ENCODE measurements at places on chromosomes 13 and 19.
A peak's percentile ranks its signal among the peaks of the same experiment; 100 is the strongest.

- DNase-seq = no peak
Measured at GRCh38 chr13:57653229-57653989, 21.9 kb downstream of the PCDH17 start.

DNA sequence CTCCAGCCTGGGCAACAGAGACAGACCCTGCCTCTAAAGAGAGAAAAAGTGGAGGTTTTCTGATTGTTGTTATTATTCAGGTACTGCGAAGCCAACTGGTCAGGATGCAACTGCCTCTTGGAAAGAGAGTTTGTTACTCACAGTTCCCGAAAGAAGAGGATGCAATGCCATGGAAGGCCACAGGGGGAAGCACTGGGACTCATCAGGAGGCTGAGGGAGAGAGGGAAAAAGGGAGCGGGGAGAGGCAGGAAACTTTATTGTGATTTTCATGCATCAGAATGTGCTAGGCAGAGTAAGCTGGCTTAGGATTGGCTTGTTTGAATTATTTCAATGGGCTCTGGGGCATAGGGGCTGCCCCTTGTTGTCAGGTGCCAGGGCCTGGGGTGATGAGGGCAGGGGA is 27.6 kb downstream of the MYO9B start:
- no peak for DNase-seq

- no peak for DNase-seq
Measured at GRCh38 chr19:57010541-57010940, 109.2 kb upstream of the USP29 start.

DNA sequence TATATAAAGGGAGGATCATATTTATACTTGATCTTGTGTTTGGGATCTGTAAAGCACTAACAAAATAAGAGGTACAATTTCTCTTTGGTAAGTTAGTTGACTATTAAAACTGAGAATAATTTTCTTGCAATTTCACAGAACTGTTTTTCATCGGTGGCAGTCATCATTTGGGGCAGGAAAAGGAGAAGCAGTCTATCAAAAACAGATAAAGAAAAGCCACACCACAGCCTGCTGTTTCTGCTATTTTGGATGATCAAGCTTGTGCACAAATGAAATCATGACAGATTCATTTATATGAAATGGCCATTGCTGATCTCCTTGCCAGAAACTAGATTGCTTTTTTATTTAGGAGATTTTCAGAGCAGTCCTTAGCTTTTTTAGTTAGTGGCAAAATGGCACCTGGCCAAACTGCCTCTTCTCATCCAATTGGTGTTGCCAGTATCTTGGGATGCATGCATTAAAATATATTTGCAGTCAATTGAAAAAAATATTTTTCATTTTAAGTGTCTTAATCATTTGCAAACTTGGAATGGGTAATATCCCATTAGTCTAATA is 326.0 kb downstream of the HS6ST3 start:
- no peak for DNase-seq

DNA sequence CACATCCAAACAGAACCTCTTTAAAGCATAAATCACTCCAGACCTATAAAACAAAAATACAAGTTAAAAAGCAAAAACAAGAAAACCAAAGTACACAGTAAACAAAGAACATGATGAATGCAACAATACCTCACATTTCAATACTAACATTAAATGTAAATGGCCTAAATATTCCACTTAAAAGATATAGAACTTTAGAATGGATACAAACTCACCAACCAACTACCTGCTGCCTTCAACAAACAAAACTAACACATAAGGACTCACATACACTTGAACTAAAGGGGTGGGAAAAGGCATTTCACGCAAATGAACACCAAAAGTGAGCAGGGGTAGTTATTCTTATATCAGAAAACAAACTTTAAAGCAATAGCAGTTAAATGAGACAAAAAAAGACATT is 44.9 kb upstream of the PABPC3 start:
- no peak for DNase-seq

DNA sequence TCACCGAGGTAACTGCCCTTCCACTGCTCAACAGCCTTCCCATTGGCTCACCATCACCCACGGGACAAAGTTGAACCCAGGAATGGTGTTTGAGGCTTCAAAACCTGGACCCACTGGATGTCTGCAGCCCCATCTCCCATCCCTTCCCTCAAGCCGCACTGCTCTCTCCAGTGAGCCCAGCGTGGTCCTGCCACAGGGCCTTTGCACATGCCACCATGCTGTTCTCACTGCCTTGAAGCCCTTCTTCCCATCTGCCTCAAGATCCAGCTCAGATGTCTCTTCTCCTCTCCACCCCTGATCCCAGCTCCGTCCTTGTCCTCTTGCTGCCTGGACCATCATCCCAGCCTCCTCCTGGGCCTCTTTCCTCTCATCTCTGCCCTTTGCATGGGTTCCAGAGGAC is 4.0 kb downstream of the SHISA7 start:
- DNase-seq = no peak

- DNase-seq = no peak
Measured at GRCh38 chr13:74104661-74105275, 29.4 kb downstream of the KLF12 start.

DNA sequence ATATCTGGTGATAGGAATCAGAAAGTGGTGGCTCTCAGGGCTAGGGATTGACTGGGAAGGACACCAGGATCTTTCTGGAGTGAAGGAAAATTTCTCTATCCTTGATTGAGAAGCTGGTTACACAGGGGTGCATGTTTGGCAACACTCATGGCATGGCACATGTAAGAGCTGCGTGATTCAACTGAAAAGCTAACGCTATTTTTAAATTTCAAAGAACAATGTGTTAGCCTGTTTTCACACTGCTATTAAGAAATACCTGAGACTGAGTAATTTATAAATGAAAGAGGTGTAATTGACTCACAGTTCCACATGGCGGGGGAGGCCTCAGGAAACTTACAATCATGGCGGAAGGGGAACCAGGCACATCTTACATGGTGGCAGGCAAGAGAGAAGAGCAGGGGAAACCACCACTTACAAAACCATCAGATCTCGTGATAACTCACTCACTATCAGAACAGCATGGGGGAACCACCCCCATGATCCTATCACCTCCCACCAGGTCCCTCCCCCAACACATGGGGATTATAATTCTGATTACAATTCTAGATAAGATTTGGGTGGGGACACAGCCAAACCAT is 7.4 kb downstream of the SIGLEC8 start:
- DNase-seq = no peak

DNA sequence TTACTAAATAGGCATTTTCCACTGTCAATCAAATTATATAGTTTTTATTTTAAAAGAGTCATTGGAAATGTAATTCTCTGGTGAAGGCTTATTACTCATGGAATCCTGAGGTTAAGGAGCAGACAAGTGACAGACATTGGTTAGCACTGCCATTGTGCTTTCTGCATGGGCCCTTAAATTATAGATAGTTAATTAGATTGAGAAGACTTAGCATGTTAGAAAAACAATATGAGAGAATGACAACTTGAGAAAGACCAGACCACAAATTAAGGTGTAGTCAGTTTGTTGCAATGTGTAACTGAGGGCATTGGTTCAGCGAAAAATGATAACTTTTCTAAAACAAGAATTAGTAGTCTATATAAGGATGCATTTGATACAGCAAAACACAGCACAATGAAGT is 195.5 kb downstream of the SLITRK6 start:
- no peak for DNase-seq

- DNase-seq = no peak
Measured at GRCh38 chr13:43061496-43062280, 38.3 kb downstream of the DNAJC15 start.

- DNase-seq = peak; percentile 27
Measured at GRCh38 chr19:43784981-43785808, 4.4 kb upstream of the KCNN4 start.

- DNase-seq = no peak
Measured at GRCh38 chr13:107518780-107519179, 696.6 kb downstream of the LIG4 start.

- DNase-seq = no peak
Measured at GRCh38 chr19:35715981-35716800, 1.6 kb upstream of the KMT2B start.

GRCh38 chr13:19927117-19927748 is 31.3 kb upstream of the ZMYM2 start:
- DNase-seq = no peak

DNA sequence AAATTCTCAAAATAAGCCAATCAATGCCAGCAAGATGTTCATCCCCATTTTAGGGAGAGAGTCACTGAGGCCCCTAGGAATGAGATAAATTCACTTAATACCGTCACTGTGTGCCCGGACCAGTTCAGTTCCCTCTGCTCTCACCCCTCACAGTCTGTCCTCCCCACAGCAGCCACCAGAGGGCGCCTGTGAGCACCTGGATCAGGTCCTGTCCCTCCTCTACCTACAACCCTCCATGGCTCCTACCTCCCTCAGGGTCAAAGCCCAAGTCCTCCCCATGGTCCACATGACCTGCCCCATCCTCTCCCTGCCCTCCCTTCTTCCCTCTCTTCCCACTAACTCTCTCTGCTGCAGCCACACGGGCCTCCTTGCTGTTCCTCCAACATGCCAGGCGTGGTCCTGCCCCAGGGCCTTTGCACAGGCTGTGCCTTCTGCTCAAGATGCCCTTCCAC is 42.0 kb upstream of the NFIC start:
- DNase-seq = no peak
